ENCODE measurements at places on chromosomes 12 and 14.

DNA sequence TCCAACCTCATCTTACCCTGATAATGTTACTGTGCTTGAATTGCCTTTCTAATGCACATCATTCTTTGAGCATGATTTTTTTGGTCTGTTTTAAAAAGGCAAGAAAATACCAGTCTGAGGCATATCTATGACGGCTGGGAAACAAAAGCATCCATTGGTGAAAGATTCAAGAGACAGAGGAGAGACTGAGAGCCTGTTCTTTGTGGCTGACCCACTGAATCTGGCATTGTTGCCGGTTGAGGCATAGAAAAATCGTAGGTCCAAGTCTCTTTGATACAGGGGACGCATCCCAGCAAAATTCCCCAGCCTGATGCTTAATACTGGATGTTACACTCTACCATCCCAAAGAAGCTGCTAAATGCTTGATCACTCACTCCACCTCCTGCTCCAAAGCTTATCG lies 2.9 kb upstream of the KLHL42 start:
- DNase-seq, result no peak

DNA sequence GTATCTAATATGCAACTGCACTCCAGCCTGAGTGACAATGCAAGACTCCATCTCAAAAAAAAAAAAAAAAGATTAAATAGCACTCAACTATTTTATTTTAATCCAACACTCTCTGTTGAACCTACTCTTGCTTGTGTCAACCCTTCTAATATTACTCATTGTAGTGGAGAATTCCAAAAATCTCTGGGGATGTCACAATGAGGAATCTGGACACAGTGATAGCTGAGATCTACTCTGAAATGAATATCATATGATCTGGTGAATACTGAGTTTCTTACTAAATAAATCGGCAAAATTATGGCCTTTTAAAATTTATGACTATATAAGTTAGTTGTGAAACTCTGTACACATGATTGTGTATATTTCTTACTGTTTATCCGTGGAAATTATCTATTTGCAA lies 418.2 kb downstream of the BCAT1 start:
- DNase-seq, result no peak

GRCh38 chr12:53380794-53381730 lies 1.1 kb downstream of the SP1 start:
- DNase-seq, result no peak

GRCh38 chr14:54881761-54882401 lies 20.7 kb downstream of the GCH1 start:
- peak; percentile 34 for DNase-seq

GRCh38 chr14:65469903-65470302 lies 57.4 kb downstream of the FUT8 start:
- DNase-seq, result no peak

DNA sequence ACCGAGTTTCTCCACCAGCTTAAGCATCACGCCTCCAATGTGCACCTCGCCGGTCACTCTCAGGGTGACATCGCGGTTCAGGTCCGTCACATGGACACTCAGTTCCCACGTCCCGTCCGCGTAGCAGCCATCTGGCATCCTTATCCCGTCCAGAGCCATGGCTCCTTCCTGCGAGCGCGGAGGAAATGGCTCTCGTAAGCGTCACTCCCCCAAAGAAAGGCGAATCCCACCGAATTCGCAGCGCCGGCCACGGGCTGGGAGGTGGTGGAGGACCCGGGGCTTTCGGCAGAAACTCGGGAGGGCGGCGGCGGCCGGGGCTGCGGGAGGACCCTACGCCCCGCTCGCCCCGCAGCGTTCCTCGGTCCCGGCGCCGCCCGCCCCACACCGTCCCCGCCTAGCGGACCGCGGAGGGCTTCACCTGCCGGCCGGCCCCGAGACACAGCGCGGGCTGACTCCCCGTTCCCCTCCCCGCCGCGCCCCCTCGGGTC lies 396 bp downstream of the FERMT2 start:
- peak; percentile 59 for DNase-seq

DNA sequence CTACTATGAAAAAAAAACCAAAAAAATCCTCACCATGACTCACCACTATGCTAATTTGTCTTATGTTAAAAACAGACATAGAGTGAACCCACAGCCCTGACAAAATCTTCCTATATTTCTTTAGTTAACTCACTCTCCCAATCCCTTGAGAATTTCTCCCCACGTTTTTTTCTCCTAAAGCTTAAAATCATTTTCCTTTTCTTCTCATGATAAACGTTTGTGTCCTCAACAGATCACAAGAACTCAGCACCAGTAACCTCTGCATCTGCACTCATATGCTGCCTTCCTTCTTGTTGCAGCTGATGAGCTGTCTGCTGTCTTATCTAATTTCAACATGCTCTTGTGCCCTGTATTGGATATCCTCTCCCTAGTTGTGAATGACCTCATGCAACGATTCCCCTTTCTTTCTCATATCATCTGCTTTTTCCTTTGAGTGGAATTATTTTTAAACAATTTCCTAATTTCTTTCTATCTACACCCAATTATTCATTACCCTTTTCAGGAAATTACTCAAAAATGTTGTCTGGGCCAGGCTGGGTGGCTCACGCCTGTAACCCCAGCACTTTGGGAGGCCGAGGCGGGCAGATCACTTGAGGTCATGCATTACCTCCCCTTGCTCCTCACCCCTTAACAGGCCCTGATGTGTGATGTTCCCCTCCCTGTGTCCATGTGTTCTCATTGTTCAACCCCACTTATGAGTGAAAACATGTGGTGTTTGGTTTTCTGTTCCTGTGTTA lies 427.5 kb upstream of the MGAT4C start:
- no peak for DNase-seq

DNA sequence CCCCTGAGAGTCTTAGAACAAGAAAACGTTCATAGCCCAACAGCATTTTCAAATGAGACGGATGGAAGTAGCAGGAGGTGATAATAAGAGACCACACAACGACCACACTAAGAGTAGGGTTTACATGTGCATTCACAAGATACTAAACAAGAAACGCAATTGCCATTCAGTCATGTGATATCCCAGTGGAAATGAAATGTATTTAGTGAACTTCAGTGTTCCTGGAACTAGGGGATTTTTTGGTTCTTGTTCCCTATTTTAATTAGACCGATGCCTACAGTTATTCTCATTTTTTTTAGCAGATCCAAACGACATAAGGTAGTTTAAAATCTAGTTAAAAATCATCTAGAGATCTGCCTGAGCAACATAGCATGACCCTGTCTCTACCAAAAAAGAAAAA lies 150.0 kb downstream of the GPR65 start:
- DNase-seq, result no peak

- DNase-seq, result no peak
Observed at GRCh38 chr12:75705749-75706711, 194.6 kb upstream of the KRR1 start.

DNA sequence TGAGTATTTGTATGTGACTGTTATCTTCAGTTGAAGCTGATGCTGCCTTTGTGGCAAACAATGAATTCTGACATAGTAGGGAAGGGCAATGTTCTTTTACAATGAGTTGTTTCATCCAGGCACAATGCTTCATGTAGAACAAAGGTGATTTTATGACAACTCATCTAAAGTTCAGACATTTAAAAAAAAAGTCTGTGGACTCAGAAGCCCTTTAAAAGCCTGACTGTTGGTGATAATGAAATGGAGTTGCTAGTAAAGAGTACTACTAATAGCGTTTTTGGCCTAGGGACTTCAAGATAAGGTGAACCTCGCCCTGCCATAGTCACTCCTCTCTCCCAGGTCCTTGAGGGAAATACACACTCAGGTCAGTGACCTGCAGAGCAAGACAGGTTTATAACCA lies 105.1 kb downstream of the AKAP6 start:
- DNase-seq, result no peak

GRCh38 chr12:54207539-54208294 lies 18.9 kb upstream of the SMUG1 start:
- peak; percentile 58 for DNase-seq

GRCh38 chr14:75231320-75231719 lies 47.3 kb upstream of the FOS start:
- DNase-seq, result no peak

GRCh38 chr12:78038986-78039385 lies 208.3 kb downstream of the NAV3 start:
- no peak for DNase-seq

- DNase-seq, result peak; percentile 29
Observed at GRCh38 chr14:92846162-92846897, 52.2 kb downstream of the GOLGA5 start.

DNA sequence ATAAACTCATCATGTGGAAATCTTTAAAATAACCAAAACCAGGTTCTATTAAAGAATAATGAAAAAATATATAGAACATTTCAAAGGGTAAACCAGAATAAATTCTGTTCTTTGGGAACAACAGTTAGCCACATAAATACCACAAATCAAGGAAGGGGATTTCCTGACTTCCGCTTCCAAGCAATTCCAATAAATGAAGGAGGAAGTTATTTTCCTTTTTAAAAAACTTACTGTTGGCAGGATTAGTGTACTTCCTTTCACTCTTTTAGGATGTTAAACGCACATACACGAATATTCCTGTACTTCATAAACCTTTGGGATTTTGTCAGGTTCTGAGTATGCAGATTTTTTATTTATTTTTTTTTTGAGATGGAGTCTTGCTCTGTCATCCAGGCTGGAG lies 13.7 kb upstream of the LIMA1 start:
- no peak for DNase-seq

DNA sequence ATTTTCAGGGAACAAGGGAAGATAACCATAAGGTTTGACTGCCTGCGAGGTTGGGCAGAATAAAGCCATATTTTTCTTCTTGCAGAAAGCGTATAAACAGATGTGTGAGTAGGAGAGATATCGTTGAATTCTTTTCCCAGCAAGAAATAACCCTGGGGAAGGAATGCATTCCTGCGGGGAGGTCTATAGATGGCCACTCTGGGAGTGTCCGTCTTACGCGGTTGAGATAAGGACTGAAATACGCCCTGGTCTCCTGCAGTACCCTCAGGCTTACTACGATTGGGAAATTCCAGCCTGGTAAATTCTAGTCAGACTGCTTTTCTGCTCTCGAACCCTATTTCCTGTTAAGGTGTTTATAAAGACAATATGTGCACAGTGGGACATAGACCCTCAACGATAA lies 225.0 kb downstream of the LRIG3 start:
- no peak for DNase-seq

DNA sequence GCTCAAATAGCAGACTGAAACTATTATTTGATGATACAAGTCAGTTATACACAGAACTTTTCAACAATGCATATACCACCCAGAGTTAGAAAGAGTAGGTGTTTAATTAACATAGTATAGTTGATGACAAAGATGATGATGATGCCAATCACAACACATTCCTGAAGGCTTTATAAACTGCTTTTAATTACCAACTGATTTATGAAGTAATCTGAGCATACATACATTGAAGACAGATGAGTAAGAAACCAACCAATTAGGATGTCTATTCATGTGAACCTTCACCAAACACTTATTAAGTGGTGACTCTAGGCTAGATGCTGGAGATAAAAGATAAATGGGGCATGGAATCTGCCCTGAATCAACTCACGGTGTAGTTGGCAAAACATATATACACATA lies 600.9 kb upstream of the FLRT2 start:
- DNase-seq, result no peak

GRCh38 chr14:60328583-60328982 lies 79.6 kb downstream of the PPM1A start:
- DNase-seq, result no peak

GRCh38 chr14:55059333-55059732 lies 7.9 kb downstream of the MAPK1IP1L start:
- DNase-seq, result no peak

- DNase-seq, result no peak
Observed at GRCh38 chr14:72740966-72741825, 152.7 kb downstream of the DPF3 start.

DNA sequence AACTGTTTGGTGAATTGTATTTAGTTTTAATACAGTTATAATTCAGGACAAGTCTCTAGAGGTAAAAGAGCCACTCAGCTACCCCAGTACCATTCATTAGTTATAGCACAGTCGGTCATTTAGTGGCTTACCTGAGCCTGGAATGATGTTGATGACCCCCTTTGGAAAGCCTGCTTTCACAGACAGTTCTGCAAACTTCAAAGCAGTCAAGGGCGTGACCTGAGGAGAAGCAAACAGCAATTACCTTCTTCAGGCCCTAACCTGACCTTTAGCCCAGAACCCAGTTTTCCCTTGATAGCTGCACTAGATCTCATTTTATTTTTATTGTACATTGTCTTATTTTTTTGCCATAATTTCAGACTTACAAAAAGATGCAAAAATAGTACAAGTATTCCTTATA lies 43.8 kb downstream of the ALDH1L2 start:
- DNase-seq, result no peak
